ENCODE measurements at places on chromosomes 3 and 15.

- DNase-seq: no peak
Measured at GRCh38 chr3:41997702-41998550, 36.0 kb upstream of the ULK4 start.

- DNase-seq: no peak
Measured at GRCh38 chr3:182912474-182912873, 67.9 kb downstream of the DCUN1D1 start.

- DNase-seq: peak; percentile 69
Measured at GRCh38 chr15:74383695-74384565, 16.5 kb upstream of the CYP11A1 start.

- no peak for DNase-seq
Measured at GRCh38 chr15:94761574-94761973, 530.2 kb downstream of the MCTP2 start.

GRCh38 chr3:71111784-71112440, 471.6 kb downstream of the FOXP1 start:
- no peak for DNase-seq

DNA sequence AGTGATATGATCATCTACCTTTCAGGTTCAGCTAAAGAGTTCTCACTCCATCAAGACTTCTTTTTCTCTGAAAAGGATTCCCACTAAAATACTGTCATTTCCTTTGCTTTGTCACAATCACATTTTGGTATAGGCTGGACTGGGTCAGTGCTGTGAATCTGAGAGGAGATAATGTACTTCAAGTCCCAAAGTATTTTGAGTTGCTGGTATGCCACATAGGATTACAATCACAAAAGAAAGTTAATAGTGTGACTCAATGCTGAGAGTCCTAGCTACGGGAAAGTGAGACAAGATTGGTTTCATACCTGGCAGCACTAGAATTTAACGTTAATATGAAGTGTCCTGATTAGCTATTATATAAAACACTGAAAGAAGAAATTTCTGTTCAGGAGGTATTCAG, 1073.5 kb downstream of the FHIT start:
- DNase-seq: no peak

DNA sequence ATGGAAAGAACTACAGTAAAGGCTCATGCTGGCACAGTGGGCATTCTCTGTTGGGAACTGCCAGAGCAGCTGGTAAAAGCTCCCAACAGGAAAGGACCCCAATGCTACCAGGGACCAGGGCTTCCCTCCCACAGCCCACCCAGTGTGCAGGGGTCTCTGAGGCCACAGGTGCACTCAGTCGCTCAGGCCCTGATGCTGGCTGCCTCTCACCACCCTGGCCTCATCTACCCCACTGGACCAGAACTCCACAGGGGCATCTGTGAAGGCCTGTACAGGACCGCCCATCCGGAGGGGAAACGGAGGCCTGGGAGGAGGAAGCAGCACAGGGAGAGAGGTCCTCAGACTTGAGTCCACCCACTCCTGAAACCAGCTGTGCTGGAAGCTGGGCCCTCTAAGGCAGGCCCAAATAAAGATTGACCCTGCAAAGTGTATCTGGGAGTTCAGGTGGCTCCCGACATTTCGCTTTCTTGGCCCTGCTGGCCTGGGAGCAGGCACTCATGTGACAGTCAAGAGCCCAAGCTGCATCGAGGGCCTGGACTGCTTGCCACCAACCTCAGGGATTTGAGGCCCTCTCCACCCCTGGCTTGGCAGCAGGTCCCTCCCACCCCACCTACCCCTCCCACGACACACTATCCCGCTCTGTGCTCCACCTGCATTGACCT, 12.7 kb downstream of the KLF15 start:
- no peak for DNase-seq

DNA sequence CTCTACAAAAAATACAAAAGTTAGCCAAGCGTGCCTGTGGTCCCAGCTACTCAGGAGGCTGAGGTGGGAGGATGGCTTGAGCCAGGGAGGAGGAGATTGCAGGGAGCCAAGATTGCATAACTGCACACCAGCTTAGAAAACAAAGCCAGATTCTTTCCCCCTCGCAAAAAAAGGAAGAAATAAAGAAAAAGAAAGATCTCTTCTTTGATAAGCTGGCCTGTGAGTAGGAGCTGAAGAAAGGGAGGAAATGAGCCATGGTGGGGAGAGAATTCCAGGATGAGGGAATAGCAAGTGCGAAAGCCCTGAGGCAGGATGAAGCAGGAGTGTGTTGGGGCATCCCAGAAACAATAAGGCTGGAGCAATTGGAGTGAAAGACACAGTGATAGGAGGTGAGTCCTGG, 24.5 kb upstream of the TOP2B start:
- no peak for DNase-seq

- DNase-seq: peak; percentile 60
Measured at GRCh38 chr3:119809249-119810017, 27.5 kb downstream of the NR1I2 start.

- no peak for DNase-seq
Measured at GRCh38 chr15:90851114-90851513, 17.3 kb upstream of the FURIN start.

DNA sequence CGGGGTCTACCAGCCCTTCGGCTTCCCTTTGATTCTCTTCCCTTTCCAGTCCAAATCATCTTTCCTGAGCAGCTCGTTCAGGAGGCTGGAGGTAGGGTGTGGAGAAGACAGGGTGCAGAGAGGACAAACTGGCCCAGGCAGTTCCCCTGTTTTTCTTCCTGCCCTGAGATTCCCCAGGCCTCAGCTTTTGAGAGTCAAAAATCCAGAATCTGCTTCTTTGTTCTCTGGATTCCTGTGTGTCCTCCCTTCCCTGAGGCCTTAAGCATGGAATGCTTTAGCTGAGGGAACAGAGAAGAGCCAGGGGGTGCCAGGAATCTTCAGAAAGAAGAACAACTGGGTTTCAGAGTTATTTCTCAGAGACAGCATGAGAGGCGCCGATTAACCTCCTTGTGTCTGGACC, 26.7 kb upstream of the LRTM1 start:
- DNase-seq: no peak

DNA sequence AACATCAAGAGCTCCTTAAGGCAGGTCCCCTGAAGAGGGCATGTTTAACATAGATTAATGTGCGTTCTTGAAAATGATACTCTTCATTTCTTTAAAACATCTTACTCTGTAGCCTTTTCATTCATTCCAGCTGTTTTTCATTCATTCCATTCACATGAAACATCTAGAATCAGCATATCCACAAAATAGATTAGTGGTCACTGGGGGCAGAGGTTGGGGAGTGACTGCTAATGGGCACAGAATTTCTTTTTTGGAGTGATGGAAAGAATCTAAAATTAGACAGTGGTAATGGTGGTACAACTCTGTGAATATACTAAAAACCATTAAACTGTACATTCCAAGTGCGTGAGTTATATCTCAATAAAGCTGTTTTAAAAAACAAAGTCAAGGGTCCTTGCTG, 15.4 kb upstream of the CXCR6 start:
- no peak for DNase-seq

- DNase-seq: no peak
Measured at GRCh38 chr3:196741249-196741889, 1.7 kb downstream of the PAK2 start.

DNA sequence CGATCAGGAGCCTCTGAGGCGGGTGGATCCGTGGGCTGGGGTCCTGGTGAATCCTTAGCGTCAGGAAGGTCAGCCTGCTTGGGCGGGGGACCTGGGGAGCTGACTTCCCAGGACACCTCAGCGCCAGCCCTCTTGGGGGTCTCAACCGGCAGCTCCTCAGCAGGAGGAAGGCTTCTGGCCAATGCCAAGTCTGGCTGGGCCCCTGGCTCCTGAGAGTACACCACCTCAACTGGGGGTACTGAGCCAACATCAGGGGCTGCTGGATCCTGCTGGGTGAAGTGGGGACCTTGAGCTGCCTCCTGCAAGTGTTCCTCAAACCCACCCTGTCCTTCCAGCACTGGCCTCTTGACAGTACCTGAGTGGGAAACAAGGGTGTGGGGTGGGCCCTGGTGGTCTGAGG, 3.1 kb downstream of the PRRT3 start:
- no peak for DNase-seq

DNA sequence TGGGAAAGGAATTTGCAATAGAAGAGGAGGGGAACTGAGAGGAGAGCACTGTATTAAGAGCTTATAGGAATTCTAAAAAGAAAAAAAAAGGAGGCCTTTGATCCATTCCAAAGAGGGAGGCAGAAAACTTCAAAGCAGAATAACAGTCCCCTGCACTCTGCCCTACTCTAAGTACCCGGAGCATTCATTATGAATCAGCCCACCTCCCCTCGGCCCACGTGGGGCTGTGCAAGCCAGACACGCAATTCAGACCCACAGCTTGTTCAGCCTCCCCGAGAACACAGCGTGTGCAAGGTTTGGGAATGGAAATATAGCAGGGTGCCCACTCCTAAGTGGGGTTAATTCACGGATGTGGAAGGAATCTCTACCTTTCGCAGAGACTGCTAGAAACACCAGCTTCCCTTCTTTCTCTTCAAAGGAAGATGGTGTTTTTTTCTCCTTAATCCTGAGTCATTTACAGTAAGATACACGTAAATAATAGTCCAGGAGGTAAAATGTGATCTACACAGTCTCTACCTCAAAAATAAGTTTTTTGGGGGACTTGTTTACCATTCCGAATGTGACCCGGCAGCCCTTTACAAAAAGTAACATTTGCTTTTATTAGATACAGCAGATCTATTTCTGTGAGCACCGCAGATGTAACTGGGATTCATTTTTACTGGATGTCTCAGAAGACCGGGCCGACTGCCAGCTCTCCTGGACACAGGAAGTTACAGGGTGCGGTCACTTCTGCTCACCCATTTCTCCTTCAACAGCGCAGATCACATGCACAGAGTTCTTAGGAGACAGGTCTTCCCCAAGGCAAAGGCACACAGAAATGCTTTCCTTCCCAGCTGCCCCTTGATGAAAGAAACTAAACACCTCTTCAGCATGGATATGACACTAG, 768.5 kb upstream of the CFAP20DC start:
- DNase-seq: no peak

GRCh38 chr3:190325923-190326322, 3.7 kb upstream of the CLDN1 start:
- DNase-seq: no peak

GRCh38 chr3:147387291-147387884, 19.0 kb downstream of the ZIC4 start:
- no peak for DNase-seq

- DNase-seq: no peak
Measured at GRCh38 chr3:45904931-45905330, 18.6 kb downstream of the CCR9 start.

DNA sequence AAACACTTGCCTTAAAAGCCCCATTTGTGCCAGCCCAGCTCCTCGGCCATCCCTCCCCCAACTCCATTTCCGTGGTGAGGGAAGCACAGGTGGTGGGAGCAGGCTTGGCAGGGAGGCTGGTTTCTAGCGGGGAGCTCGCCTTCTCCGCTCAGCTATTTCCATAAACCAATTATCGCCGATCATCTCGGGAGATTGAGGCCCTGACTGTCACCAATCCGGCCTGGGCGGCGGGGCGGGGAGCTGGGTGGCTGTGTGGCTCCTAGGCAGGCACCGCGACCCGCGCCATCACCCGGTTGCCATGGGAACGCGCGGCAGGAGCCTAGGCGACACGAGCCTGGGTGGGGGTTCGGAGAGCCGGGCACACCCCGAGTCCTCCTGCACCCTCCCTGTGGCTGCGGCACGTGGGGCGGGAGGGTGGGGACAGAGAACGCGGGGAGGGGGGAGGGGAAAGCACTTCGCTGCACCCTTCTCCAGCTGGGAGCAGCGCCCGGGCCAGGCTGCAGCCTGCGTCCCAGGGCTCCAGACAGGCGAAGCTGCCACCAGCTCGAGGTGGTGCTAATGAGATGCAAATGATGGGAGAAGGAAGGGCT, 9.3 kb downstream of the CCDC33 start:
- no peak for DNase-seq

DNA sequence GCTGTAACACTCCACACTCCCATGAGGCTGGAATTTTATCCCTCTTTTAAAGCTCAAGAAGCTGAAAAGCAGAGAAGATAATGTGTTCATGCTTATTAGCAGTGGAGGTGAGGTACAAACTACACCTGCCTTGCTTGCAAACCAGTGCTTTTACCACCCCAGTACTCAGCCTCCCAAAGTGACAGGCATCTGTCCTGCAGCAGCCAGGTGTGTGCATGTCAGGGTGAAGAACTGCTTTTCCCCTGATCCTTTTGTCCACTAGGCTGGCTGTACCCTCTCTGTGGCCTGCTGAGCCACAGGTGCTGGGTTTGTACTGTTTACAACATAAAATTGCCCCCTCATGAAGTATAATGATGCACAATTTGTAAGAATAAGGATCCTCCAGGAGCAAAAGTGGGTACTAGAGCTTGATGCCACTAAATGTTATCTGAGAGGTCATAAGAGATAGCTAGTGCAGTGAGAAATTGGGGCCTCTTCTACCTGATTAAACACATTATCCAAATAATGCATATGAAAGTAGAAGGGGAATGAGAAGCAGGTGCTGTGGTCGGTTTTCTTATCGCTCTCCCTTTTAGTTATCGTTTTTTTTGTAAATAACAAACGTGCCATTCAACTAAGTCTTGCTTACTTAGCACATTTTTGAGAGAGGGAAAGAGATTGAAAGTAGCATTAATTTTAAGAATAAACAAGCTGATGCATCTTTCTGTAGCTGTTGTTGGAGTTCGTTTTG, 39.2 kb upstream of the GADL1 start:
- no peak for DNase-seq

- no peak for DNase-seq
Measured at GRCh38 chr3:94539937-94540336, 477.1 kb downstream of the NSUN3 start.

- DNase-seq: no peak
Measured at GRCh38 chr3:99915906-99916432, 98.3 kb downstream of the CMSS1 start.

DNA sequence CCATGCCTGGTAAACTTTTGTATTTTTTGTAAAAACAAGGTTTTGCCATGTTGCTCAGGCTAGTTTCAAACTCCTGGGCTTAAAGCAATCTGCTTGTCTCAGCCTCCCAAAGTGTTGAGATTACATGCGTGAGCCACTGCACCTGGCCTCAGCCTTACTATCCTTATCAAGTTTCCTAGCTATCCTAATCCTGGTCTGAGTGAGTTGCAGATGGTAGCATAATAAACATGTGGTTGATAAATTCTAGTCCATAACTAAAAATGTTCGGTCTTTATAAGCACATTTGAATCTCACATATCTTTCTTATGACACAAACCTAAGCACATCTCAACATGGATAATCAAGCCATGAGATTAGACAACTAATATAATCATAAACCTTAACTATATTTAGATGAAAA, 18.5 kb downstream of the NPHP3 start:
- DNase-seq: no peak

- no peak for DNase-seq
Measured at GRCh38 chr3:20760981-20761380, 575.0 kb upstream of the SGO1 start.
